ENCODE measurements at places on chromosomes 11 and 22.

DNA sequence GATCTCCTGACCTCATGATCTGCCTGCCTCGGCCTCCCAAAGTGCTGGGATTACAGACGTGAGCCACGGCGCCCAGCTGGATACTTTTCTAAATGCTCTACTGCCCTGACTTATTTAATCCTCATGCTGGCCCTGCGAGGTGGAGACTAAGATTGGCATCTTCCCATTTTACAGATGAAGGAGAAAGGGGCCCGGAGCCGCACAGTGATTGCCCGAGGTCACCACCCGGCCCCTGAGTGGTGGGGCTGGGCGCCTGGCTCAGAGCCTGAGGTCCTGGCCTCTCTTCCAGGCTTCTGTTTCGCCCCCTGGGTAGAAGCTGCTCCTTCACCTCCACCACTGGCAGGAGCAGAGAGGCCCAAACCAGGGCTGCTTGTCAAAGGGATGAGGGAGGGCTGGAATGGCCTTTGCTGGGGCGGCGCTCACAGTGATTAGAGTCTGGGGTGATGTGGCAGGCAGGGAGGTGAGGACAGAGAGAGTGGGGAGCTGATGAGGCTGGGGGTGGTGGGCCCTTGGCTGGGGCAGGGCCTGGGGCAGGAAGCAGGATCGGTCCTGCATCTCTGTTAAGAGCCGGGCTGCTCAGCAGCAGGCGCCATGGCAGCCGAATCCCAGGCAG is 15.4 kb upstream of the MPPED1 start:
- no peaks in the 10 kb centered on the region for H3K27me3 ChIP-seq
- no peak overlapping the region for H3K27ac ChIP-seq
- no peaks in the 10 kb centered on the region for H3K36me3 ChIP-seq
- H3K4me3 ChIP-seq: no peak overlapping the region
- no peak for DNase-seq
- H3K4me1 ChIP-seq: no peaks in the 10 kb centered on the region

GRCh38 chr22:39263626-39264348 is 19.0 kb upstream of the PDGFB start:
- H3K4me3 ChIP-seq: no peak overlapping the region
- H3K36me3 ChIP-seq: no peaks in the 10 kb centered on the region

GRCh38 chr11:73252577-73253191 is 19.5 kb upstream of the P2RY6 start:
- no peaks in the 10 kb centered on the region for H3K36me3 ChIP-seq
- no peaks in the 10 kb centered on the region for H3K27me3 ChIP-seq
- H3K4me3 ChIP-seq: no peak overlapping the region
- no peaks in the 10 kb centered on the region for H3K4me1 ChIP-seq
- DNase-seq: no peak

GRCh38 chr11:70824605-70825245 is 426.4 kb downstream of the CTTN start:
- H3K4me3 ChIP-seq: no peak overlapping the region
- H3K27ac ChIP-seq: no peak overlapping the region
- no peaks in the 10 kb centered on the region for H3K4me1 ChIP-seq
- peaks cover 16% of the 10 kb centered on the region for H3K27me3 ChIP-seq
- no peaks in the 10 kb centered on the region for H3K36me3 ChIP-seq

GRCh38 chr11:81655351-81655750 is 1078.3 kb downstream of the FAM181B start:
- H3K4me1 ChIP-seq: no peaks in the 10 kb centered on the region
- no peak overlapping the region for H3K27ac ChIP-seq
- H3K4me3 ChIP-seq: no peak overlapping the region
- no peaks in the 10 kb centered on the region for H3K27me3 ChIP-seq
- no peak for DNase-seq

DNA sequence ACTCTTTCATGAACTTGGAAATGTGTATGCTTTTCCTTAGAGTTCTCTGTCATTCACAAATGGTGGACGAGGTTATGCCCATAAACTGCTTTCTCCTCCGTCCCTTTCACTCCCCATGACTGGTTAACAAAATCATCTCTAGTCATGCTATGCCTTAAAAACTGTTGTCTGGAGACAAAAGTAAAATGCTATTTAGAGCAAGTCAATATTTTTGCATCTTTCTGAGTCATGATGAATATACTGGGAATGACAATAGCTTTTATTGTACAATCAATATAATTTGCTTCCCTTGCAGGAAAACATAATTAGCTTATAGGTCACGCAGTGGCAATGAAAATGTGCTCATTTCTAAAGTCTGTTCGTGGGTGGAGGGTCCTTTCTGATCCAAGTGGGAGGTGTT is 216.7 kb upstream of the SORL1-AS1 start:
- H3K36me3 ChIP-seq: no peaks in the 10 kb centered on the region
- no peak for DNase-seq
- H3K4me3 ChIP-seq: no peak overlapping the region
- H3K27ac ChIP-seq: no peak overlapping the region

DNA sequence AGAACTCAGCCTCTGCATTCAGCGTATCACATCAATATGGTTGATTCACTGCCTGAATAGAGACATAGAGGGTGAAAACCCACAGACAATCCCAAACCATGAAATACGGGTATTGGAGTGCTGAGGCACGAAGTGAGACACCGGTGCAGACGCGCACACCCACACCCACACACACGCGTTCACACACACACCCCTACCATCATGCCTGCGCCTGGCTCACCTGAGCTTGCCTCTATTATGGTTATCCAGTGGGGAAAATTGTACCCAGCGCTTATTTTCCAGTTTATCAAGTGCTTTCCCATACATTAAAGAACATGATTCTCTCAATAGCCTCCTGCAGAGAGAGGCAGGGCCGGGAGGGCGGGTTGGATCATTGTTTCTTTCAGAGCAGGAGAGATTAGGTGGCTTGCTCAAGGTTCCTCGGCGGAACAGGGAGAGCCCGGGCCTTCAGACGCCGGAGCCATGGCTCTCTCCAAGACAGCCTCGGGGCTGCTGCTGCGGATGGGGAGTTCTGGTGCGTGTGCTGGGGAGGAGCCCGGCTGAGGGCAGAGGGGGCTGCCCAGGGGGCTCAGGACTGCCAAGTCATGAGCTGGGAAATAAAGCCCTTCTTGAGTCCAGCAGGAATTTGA is 78.9 kb upstream of the THY1 start:
- no peak overlapping the region for H3K4me3 ChIP-seq
- H3K27me3 ChIP-seq: no peaks in the 10 kb centered on the region
- H3K27ac ChIP-seq: no peak overlapping the region
- H3K4me1 ChIP-seq: no peaks in the 10 kb centered on the region

DNA sequence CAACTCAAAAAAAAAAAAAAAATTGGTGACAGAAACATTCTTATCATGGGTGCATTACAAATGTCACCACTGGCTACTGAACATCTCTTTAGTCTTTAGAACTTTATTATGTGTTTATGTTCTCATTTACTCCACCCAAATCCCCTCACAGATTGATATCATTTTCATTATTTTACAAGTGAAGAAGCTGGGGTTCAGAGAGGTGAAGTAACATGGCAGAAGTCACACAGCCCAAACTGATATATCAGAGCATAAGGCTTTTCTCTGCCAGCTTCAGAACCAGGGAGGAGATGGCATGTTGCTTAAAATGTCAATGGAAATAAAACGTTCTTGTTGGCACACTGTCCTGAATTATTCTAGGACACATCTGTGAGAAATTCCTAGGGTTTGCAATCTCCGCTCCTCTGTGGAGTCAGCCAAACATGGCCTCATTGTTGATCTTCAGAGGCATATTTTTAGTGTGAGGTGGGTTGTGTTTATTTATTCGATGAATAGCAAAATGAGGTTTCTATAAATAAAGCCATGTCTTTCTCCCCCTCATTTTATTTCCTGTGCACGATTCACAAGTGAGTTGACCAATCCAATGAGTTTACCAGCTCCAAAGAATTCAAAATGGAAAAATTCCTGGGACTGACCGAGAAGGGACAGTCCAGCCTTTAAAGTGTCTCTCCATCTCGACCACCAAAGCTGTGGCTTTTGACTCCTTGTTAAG is 72.9 kb upstream of the ANO1 start:
- peaks cover under 1% of the 10 kb centered on the region for H3K27me3 ChIP-seq
- H3K4me3 ChIP-seq: no peak overlapping the region
- H3K4me1 ChIP-seq: no peaks in the 10 kb centered on the region

GRCh38 chr11:4061700-4062099 is 32.9 kb upstream of the RRM1 start:
- DNase-seq: no peak
- no peak overlapping the region for H3K27ac ChIP-seq
- no peaks in the 10 kb centered on the region for H3K27me3 ChIP-seq

DNA sequence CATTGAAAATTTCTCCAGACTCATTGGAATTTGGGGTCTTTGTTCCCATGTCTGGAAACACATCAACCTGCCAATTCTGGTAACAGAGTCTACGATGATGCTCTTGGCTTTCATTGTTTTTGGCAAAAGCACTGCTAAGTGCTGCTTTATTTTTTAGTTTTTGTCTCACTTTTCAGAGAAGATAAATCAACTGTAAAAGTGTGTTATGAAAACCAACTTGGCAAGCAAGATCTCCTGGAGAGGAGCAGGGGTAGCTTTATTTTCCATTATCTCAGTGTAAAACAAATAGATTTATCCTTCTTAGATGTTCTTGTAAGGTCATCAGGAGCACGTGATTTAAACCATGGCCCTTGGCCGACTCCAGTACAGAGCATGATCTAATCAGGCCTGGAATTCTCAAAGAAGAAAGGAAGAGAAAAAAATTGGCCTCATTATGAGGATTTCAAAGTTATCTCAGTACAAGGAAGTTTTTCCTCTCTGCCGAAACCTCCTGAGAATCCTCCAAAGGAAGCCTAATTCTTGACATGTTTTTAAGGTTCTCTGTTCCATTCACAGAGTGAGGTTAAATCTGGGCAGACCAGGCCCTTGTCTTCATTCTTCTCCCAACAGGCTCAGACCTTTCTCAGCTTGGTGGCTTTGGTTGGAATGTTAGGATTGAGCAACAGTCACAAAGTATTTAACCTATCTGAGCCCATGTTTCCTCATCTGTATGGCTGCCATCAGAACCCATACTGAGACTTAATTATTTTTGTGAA is 16.4 kb upstream of the PAMR1 start:
- no peaks in the 10 kb centered on the region for H3K4me1 ChIP-seq
- H3K4me3 ChIP-seq: no peak overlapping the region

DNA sequence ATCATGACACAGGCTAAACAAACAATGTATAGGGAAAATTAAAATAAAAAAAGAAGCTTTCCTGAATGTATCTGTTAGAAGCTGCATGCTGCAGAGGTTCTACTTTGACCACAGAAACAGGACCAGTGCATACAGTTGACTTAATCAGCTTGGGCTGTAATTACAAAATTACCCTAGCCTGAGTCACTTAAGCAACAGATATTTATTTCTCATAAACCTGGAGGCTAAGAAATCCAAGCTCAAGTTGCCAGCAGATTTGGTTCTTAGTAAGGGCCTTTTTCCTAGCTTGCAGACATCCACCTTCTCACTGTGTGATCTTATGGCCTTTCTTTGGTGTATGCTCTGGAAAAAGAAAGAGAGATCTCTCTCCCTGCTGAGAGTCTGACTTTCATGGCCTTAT is 946.5 kb upstream of the RAG2 start:
- H3K27me3 ChIP-seq: no peaks in the 10 kb centered on the region
- DNase-seq: no peak
- H3K36me3 ChIP-seq: no peaks in the 10 kb centered on the region
- H3K4me3 ChIP-seq: no peak overlapping the region
- H3K27ac ChIP-seq: no peak overlapping the region

GRCh38 chr22:30413001-30413400 is 12.6 kb upstream of the MTFP1 start:
- H3K4me3 ChIP-seq: no peak overlapping the region
- no peaks in the 10 kb centered on the region for H3K27me3 ChIP-seq
- H3K27ac ChIP-seq: no peak overlapping the region
- no peak for DNase-seq
- no peaks in the 10 kb centered on the region for H3K4me1 ChIP-seq

DNA sequence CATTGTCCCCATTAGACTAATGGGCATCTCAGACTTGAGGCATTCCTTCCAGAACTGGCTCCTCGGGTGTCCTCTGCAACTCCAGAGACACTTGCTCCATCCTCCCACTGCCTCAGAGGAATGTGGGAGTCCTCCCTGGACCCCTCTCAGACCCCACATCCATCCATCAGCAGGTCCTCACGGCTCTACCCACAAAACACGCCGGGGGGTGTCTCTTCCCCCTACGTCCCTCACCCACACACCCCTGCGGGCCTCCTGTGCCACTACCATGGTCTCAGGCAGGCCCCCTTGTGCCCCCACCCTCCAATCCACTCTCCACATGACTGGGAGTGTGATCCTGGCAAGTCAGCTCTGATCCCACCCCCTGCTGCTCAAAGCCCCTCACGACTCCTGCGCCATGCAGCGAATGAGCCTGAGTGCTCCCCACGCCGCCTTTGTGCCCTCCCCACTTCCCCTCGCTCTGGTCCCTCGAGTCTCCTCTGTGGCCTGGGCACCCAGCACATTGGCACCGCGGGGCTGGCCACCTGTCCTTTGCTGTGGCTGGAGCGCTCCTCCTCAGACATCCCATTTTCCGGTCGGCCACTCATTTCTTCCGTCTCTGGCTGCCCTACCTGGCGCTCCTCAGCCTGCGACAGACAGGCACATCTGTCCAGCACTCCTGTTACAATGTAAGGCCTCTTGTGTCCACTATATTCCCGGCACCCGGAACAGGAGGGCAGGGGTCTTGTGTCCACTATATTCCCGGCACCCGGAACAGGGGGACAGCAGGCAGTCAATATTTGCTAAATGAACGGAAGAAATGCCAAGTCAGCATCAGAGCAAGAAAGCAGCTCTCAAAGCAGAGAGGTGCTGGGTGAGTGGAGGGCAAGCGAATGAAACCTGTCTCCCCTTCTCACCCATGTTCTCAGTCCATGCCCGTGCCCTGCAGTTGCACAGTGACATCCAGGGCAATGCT is 14.2 kb upstream of the MOB2 start:
- DNase-seq: no peak
- H3K4me3 ChIP-seq: no peak overlapping the region
- H3K27me3 ChIP-seq: no peaks in the 10 kb centered on the region
- H3K27ac ChIP-seq: no peak overlapping the region
- H3K4me1 ChIP-seq: peaks cover 3% of the 10 kb centered on the region

DNA sequence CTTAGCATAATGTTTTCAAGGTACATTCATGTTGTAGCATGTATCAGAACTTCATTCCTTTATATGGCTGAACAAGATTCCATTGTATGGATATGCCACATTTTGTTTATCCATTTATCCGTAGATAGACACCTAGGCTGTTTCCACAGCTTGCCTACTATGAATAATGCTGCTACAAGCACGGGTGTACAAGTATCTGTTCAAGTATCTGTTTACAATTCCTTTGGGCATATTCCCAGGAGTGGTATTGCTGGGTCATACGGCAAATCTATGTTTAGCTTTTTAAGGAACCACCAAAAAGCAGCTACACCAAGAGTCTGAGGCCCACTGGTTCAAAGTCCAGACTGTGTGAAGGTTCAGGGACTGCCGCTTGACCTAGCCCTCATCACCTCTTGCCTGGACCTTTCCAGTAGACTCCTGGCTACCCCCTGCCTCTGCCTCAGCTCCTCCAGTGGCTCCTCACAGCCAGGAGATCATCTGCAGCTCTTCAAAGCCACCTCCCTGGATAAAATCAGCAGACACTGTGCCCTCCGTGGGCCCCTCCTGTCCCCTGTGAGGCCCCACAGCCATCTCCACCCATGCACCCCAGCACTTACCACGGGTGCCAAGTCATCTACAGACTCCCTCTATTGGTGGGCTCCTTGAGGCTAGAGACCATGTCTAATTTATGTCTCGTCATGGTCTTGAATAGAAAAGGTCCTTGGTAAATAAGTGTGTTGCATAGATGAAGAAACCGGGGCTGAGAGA is 160.3 kb downstream of the MN1 start:
- no peaks in the 10 kb centered on the region for H3K36me3 ChIP-seq
- H3K4me1 ChIP-seq: no peaks in the 10 kb centered on the region
- H3K27ac ChIP-seq: no peak overlapping the region
- no peaks in the 10 kb centered on the region for H3K27me3 ChIP-seq
- DNase-seq: no peak
